Germinal center (tissue), 1 donor: ENCODE measurements at places on chromosomes 7 and 10.
A peak's percentile ranks its signal among the peaks of the same experiment; 100 is the strongest.

GRCh38 chr10:108904163-108904838 is 1019.0 kb downstream of the XPNPEP1 start:
- no peak for DNase-seq

GRCh38 chr10:58666024-58666423 is 153.4 kb downstream of the BICC1 start:
- no peak for DNase-seq

DNA sequence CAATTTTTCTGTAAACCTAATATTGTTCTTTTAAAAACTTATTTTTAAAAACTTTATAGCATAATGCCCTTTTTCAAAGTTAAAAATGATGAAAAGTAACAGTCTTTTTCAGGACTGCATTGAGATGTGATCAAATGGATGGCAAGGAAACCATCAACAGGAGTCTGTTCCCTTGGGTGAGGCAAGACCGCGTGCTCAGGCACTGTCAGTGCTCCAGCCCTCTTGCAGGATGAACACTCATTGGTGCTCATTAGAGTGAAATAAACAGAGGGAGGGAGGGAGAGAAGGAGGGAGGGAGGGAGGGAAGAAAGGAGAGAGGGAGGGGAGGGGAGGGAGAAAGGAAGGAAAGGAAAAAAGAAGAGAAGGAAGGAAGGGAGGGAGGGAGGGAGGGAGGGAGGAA is 145.7 kb upstream of the CHST15 start:
- DNase-seq: no peak

DNA sequence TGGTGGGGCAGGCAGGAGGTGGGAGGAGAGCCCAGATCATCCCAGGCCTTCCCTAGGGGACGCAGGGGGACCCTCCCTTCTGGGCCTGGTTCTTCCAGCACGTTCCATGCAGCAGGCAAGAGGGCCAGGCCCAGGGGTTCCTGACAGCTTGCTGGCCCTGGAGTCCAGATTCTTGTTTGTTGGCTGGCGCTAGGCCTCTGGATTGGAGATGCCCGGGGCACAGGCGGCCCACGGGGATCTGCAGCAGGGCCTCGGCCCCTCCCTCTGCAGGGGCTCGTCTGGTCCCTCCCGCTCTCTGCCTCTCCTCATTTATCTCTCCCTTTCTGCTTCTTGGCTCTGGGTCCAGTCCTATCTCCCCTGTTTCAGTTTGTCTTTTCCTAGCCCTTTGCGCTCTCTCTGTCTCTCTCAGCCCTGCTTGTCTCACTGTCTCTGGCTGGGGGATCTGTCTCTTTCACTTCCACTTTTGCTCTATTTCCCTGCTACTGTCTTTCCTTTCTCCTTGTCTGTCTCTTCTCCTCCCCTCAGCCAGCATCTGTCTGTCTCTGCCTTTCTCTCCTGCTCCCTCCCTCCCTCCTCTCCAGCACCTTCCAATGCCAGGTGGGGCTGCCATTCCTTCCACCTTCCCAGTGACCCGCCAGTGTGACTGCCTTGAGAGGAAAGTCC is 1.1 kb upstream of the AQP1 start:
- no peak for DNase-seq

- DNase-seq: no peak
Observed at GRCh38 chr10:8628351-8628750, 573.9 kb downstream of the GATA3 start.

DNA sequence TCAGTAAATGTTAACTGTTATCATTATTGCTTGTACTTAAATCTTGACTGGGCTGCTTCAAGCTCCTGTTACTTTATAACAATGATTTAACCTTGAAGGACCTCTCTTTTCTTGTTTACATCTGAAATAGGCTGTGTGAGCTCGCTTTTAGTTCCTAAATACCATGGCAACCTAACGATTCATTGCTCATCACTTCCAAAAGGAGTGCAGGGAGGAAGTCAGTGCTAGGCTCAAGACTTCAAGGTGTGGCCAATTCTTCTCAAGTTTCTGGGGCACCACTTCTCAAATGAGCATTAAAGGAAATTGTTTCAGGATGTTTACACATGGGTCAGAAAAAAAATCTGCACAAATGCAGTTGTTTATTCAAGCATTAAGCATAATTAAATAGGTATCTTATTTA is 284.2 kb downstream of the MTERF1 start:
- no peak for DNase-seq

- no peak for DNase-seq
Observed at GRCh38 chr7:91850455-91850854, 30.0 kb downstream of the MTERF1 start.

DNA sequence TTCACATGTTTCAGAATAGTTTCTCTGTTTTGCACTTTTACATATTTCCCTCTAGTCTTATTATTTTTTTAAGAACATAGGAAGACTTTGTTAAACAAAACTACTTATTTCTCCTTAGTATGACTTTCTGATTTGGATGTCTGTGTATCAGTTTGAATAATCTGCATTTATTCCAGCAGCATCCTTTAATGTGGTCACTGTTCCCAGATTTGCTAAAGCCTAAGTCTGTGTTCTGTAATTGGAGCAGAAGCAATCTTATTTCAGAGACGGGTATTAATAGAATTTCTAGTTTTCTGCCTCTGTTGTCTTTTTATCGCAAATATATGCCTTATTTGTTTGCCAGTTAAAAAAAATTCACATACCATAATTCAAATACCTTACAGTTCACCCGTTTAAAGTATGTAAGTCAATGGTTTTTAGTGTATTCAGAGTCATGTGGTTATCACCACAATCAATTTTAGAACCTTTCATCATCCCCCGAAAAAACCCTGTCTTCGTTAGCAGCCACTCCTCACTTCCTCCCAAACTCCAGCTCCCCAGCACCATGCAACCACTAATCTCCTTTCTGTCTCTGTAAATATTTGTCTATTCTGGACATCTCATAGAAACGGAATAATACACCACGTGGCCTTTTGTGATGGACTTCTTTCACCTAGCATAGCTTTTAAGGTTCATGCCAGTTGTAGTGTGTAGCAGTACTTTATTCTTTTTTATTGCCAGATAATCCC is 58.7 kb downstream of the INPP5F start:
- DNase-seq: peak; percentile 10

- DNase-seq: no peak
Observed at GRCh38 chr7:122262246-122262645, 42.3 kb downstream of the FEZF1 start.

GRCh38 chr10:91909117-91909677 is at the start of gene FGFBP3:
Gene FGFBP3 (minus strand): TSS chr10:91909486. CDS start chr10:91908969, 517 bp downstream.
- DNase-seq: no peak

DNA sequence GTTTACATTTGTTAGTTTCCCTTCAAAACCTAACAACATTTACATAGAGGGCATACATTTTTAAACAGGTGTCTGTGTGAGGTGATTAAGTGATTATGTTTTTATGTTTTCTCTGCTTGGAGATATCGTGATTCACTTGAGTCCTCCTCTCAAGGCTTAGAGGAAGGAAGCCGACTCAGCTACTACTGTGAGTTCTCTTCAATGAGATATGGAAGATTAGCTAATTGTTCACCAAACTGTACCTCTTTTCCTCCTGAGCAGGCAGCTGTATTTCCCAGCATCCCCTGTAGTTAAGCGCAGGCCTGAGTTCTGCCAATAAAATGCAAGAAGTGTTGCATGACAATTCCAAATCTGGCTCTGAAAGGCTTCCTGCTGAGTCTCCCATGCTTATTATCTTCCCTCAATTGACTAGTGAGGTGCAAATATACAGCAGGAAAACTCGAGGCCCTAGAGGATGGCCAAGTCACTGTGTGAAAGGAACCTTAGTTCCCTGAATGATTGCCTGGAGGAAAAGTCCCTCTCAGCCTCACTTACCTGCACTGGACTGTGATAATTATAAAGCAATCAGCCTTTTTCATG is 528.7 kb downstream of the GRM8 start:
- DNase-seq: no peak

- no peak for DNase-seq
Observed at GRCh38 chr10:18279173-18279572, 138.9 kb downstream of the CACNB2 start.

GRCh38 chr7:139109983-139110411 is 477 bp upstream of the ZC3HAV1 start:
- DNase-seq: no peak

- DNase-seq: no peak
Observed at GRCh38 chr10:114932945-114933344, 5.0 kb upstream of the TRUB1 start.

GRCh38 chr10:61804414-61804813 is 97.1 kb upstream of the ARID5B start:
- DNase-seq: no peak

GRCh38 chr10:79268742-79269141 is 78.5 kb upstream of the PPIF start:
- DNase-seq: no peak

- no peak for DNase-seq
Observed at GRCh38 chr7:115083935-115084334, 162.0 kb downstream of the MDFIC start.

DNA sequence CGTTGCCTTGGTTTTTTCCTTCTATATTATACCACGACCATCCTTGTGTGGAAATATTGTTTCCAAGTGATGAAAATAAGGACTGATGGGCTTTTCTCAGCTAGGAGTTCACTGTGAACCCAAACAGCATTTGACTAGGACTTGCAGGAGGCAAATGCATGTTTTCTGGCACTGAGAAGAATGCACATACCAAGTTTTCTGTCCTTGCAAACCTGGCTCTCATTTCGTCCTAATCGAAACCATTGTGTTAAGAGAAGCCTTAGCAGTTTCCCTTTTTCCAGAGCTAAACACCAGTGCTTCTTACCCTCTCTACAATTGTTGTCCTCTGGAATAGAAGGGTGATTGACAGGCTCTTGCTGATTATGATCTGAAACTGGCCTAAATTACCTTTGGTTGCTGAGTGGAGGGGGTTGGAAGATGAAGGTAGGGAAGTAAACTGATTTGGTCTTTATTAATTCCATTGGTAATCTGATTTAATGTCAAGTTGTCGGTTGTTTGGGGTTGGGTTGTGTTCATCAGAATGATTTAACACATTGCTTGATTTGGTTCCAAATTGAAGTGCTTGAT is 33.1 kb upstream of the ELMO1 start:
- no peak for DNase-seq

DNA sequence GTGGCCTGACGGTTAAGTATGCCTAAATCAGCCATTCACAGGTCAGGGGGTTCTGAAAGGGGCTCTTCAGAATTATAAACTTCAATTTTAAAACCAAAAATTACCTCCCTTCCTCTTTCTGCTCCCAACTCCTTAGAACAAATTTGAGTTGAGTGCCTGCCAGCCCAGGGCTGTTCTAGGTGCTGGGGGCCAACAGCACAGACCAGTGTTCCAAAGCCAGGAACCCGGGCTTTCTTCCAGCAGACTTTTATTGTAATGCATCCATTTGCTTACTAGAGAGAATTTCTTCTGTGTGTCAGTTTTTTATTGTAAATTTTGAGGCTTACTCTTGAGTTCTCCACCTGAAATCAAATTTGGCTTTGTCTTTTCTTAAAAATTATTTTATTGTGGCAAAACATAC is 238.5 kb downstream of the CACNB2 start:
- no peak for DNase-seq

GRCh38 chr7:603152-603951 is 83.7 kb upstream of the PDGFA start:
- DNase-seq: no peak
